ENCODE measurements at places on chromosomes 16 and 17.

DNA sequence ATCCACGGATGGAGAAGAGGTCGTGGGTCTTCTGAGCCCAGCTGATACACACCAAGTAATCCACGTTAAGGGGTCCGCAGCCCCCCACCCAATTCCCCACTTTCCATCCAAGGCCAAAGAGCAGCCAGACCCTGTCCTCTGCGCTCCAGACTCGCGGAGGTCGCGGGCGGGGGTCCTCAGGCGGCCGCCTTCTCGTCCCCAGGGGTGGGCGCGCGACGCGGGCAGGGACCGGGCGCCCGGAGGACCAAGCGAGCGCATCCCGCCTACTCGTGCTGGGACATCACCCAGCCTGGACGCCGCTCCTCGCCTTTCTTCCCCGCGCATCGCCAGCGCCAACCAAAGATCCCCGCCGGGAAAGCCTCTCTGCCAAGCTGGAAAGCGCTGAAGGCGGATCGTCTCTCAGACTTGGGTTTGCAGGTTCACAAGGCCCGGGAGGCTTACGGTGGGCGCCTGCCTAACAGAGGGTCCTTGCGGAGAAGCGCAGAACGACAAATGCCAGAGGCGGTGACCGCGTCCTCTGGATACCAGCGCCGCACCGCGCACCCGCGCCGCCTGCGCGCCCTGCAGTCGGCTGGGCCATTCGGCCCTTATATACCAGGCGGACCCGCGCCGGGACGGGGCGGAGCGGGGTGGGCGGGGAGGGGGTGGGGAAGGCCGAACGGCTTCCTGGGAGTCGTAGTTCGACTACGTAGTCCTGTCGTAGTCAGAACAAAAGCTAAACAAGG is 471.6 kb downstream of the SOX9 start:
- DNase-seq = peak; percentile 77

DNA sequence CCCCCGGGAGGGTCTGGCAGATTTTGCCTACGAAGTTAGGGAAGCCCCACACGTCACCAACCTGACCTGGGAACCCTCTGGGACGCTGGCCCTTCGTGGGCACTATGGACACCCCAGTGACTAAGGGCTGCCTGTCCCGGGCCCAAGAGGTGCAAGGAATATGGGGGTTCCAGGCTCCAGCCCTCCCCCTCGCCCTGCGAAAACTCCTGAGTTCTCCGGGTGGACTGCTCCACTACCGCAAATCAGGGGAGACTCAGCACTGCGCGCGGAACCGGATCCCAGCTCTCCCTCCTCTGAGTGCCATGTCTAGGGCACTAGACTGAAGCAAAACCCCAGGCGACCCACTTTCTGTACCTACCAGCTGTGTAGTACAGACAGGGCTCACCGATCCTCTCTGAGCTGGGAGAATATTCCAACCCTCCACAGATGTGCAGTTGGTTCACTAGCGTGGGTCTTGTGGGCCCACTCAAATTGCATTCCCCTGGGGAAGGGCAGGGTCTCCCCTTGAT is at the start of gene ARL5C:
Gene ARL5C (minus strand): TSS at position 321 of the 509 bp plus-strand sequence. CDS start 401 bp downstream, outside the sequence.
- no peak for DNase-seq

- DNase-seq = no peak
Measured at GRCh38 chr16:8184854-8185253, 405.5 kb downstream of the TMEM114 start.

DNA sequence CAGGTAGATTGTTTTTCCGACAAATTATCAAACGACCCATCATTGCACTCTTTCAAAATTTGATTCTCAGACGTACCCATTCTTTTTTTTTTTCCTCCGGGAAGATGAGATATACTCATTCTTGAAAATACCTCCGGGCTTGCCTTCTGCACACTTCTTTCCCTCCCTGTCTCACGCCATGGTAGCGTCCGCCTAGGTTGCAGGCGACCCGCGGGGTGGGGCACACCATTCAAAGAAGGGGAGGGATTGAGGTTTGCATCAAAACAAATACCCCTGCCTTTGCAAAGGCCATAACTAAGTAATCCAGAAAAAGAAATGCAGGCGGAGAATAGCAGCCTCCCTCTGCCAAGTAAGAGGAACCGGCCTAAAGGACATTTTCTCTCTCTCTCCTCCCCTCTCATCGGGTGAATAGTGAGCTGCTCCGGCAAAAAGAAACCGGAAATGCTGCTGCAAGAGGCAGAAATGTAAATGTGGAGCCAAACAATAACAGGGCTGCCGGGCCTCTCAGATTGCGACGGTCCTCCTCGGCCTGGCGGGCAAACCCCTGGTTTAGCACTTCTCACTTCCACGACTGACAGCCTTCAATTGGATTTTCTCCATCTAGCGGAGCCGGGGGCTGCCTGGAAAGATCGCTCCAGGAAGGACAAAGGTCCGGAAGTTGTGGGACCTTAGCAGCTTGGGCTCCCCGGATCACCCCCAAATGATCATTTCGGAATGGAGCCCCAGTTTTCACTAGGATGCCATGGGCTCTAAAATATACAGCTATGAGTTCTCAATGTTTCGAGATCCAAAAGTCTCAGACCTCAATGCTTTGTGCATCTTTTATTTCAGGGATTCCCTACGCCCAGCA is 843 bp downstream of the TP53 start:
- DNase-seq = peak; percentile 80

DNA sequence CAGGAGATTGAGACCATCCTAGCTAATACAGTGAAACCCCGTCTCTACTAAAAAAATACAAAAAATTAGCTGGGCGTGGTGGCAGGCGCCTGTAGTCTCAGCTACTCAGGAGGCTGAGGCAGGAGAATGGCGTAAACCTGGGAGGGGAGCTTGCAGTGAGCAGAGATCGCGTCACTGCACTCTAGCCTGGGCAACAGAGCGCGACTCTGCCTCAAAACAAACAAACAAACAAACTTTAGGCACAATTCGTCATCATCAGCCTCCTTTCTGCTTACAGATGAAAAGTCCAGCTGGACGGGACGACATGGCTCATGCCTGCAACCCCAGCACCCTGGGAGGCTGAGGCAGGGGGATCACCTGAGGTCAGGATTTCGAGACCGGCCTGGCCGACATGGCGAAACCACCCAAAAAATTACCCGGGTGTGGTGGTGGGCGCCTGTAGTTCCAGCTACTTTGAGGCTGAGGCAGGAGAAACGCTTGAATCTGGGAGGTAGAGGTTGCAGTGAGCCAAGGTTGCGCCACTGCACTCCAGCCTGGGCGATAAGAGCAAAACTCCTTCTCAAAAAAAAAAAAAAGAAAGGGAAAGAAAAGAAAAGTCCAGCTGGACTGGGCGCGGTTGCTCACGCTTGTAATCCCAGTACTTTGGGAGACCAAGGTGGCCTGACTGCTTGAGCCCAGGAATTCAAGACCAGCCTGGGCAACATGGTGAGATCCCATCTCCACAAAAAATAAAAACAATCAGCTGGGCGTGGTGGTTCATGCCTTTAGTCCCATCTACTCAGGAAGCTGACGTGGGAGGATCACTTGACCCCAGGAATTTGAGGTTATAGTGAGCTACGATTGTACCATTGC is 1.5 kb upstream of the SPIRE2 start:
- DNase-seq = no peak

- no peak for DNase-seq
Measured at GRCh38 chr17:17886726-17887125, 49.9 kb upstream of the SREBF1 start.

DNA sequence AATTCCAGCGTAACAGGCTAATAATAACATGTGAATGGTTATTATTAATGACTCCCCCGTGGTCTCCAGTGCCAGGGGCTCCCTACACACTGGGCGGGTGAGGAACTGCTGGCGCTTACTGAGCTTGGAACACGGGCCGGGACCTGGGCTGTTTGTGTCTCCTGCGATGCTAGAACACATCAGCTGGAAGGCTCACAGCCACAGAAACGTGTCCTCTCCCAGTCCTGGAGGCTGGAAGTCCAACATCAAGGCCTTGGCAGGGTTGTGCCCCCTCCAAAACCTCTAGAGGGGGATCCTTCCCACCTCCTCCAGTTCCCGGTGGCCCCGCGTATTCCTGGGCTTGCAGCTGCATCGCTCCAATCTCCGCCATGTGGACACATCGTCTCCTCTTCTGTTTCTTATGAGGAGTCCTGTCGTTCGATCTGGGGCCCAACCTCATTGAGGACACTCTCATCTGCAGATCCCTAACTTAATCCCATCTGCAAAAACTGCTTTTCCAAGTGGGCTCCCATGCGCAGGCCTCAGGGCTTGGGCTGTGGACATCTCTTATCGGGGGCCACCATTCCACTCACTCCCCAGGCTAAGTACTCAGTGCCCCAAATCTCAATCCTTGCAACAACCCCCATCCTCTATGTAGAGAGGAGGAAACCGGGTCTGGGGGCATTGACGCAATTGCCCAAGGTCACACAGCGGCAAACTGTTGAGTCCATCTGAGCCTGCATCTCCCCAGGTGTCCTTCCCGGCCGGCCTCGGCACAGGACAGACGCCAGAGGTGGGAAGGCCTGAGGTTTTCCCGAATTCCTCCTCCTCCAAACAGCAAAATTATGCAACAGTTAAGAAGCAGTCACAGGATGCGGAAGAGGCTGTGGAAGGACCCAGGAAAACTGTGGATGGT is 193.9 kb downstream of the IRF8 start:
- DNase-seq = no peak

- DNase-seq = no peak
Measured at GRCh38 chr17:61488878-61489718, 36.9 kb downstream of the TBX4 start.

DNA sequence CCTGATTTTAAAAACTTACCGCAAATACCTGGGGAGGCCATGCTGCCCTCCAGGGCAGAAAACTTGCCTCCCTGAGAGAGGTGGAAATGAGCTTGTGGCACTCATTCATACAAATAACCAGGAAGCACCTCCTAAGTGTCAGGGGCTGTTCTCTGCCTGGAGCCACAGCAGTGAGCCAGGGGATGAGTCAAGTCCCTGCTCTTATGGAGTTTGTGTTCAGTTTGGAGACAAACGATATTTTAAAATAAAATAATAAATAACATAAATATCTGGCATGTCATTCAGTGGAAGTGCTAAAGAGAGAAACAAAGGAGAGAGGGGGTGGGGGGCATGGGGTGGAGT is 313.8 kb downstream of the C16orf95 start:
- DNase-seq = no peak

All from activated CD4-positive, alpha-beta T cell treated with anti-CD3 and anti-CD28 coated beads, Interleukin-2, Interleukin-4, amounts not matched to agents 100 ng/mL and 50 ng/mL, durations not matched to agents 16 hours and 8 hours (primary cell).